ENCODE measurements at places on chromosomes 7 and 10.

GRCh38 chr7:74129887-74130286 is 44.3 kb upstream of the EIF4H start:
- no peak for DNase-seq

DNA sequence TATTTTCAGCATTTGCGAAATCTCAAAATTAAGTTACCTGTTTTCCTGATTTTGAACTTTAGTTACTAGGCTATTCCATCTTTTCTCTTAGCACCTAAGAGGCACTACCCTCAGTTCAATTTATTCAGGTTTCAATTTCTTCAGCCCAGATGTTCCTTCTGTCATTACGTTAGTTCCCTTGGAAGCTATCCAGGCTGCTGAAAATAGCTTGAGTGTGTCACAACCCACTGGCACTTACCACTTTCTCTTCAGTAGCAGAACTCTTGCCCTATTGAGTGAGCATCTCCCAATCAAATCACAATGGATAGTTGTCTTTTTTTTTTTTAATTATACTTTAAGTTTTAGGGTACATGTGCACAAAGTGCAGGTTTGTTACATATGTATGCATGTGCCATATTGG is 332.7 kb upstream of the LRGUK start:
- DNase-seq: no peak

DNA sequence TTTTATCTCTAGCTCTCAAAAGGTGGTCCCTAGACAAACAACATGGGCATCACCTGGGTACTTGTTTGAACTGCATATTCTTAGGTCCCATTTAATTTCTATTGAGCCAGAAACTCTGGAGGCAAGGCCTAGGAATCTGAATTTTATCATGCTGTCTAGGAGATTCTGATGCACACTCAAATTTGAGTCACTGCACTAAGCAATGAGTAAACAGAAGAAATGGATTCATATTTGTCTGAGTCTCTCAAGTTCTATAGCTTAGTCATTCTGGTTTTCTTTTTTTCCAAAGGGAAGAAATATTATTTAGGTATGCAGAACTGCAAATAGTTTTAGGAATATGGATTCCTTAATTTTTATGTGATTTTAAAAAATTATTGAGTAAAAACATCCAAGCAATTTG is 185.5 kb downstream of the SEMA3A start:
- DNase-seq: no peak

DNA sequence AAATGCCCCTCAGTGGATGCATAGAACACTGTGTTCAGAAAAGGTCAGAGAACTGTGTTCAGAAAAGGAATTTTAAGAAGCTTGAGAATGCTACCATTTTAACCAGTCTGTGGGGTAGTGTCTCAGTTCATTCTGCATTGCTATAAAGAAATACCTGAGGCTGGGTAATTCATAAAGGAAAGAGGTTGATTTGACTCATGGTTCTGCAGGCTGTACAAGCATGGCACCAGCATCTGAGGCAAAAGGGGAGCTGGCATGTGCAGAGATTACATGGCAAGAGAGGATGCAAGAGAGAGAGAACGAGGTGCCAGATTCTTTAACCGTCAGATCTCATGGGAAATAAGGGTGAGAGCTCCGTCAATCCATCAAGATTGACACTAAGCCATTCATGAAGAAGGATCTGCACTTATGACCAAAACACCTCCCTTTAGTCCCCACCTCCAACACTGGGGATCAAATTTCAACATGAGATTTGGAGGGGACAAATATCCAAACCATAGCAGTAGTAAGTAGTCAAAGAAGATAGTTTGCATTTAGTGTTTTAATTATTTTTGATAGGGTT is 119.8 kb downstream of the FAM107B start:
- no peak for DNase-seq

DNA sequence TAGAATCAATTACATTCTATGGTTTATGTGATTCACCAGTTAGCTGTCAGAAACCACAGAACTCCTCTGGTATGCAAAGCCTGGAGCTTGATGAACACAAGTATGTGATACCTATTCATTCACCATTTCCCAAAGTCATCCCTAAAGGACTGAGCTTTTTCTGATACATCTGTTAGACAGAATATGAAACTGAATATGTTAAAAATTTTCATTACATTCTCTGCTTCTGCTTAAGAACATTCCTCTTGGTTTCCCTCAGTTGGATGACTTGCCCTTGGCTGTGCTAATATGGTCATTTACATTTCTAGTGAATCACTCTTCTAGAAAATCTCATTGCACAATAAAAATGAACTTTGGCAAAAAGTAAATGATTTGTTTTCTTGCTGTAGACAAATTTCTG is 10.8 kb upstream of the PON1 start:
- peak; percentile 51 for DNase-seq

DNA sequence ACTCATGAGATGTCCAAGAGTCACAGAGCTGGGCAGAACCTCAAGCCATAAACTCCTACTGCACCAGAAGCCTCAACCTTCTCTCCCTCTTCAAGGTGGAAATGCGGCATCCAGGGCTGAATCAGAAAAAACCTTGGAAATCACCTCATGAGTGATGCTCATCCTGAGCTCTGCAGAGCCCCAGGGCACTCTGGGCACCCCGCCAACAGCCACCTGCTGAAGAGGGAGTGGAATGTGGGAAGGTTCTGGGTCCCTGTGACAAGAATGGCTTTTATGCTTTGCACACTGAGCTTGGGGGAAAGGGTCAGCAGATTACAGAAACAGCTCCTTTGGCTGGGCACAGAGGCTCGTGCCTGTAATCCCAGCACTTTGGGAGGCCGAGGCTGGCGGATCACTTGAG is 18.8 kb downstream of the NUDT1 start:
- DNase-seq: no peak

- no peak for DNase-seq
Observed at GRCh38 chr7:94561841-94562514, 52.4 kb downstream of the CASD1 start.

DNA sequence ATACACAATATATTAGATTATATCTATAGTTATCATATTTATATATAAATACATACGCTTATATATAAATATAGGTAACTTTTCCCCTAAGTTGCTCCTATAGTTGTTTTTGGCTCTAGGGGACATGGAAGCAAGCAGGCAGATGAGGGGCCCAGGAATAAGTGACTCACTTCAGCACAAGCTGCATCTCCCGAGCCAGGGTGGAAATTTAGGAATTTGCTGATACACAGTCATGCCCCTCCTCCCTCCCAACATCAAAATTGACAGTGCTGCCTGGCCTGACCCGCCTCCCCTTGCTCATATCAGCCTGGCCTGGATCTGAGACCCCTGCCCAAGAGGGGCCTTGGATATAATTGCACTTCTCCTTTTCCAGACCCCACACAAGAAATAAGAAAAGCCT is 33.8 kb downstream of the MKI67 start:
- DNase-seq: no peak

DNA sequence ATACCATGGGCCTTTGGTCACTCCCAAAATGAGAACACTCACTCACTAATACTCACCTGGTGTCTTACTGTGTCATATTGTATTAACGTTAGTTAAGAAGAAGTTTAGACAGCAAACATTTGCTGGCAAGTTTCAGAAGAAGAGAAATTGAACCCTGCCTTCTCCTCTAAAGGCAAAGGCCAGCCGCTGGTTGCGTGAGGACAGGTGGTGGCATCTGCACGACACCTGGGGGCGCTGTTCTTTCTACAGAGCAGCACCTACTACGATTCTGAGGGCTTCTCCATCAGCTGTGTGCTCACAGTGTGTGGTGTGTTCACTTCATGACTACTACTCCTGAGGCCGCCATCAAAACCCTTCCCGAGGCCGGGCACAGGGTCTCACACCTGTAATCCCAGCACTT is 17.9 kb upstream of the CLEC2L start:
- DNase-seq: no peak
